ENCODE measurements at places on chromosomes 3 and 15. TPM values are rescaled to one million over a fixed set of nuclear protein-coding genes. Genes with fewer than 3 reads are reported as not detected.

- no peak for DNase-seq
Observed at GRCh38 chr3:143418391-143418790, 298.8 kb downstream of the CHST2 start.

- no peak for DNase-seq
Observed at GRCh38 chr3:60798456-60798855, 452.8 kb downstream of the FHIT start.

- no peak for DNase-seq
Observed at GRCh38 chr3:15148614-15149013, 49.7 kb upstream of the RBSN start.

DNA sequence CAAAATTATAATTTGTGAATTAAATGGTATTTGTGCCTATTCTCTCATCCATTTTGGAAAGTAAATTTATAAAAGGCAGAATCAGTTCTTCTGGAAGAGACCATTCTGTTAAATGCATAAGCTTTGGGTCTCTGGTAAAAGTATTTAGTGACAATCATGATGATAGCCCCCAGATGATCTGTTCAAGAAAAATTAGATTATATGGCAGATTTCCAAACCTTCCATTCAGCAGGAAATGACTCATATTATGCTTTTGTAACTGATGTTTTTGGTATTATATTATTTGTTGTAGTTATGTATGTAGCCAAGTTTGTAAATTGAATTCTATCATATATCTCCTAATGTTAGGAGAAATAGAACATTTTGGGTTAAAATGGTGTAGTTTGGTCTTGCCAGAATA is 340.8 kb upstream of the DPH6 start:
- DNase-seq = no peak

DNA sequence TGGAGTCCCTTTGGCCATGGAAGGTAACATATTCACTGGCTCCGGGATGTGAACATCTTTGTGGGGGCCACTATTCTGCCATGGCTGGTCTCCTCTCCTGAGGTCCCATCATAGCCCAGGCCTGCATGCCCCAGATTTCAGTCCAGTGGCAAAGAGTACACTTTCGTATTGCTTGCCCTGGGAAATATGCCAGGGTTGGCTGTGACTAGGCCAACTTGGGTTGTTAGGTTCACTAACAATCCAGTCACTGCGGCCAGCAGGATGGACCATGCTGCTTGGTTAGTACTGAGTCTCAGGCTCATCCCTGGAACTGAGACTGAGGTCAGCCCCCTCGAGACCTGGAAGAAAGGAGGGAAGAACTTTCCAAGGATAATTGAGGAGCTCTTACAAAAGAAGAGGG is 9.8 kb upstream of the EEFSEC start:
- no peak for DNase-seq

DNA sequence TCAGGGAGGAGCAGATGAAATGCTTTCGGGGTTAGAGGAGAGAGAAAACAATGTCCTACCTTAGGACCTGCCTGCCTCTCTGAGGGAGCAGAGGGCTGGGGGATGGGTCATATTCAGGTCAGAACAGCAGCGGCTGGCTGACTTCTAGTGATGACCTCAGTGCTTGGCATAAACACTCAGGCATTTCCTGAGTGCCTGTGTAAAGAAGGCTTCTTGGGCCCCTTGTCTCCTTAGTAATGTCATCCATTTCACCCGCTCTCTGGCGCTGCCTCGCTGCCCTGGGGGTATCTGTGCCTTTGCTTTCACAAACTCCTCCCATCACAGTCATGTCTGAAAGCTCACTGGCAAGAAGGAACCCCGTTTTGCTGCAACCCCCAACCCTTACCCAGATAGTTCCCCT is 82.9 kb upstream of the GSK3B start:
- peak; percentile 68 for DNase-seq

- DNase-seq = no peak
Observed at GRCh38 chr3:10983219-10983916, 9.2 kb upstream of the SLC6A1 start.

DNA sequence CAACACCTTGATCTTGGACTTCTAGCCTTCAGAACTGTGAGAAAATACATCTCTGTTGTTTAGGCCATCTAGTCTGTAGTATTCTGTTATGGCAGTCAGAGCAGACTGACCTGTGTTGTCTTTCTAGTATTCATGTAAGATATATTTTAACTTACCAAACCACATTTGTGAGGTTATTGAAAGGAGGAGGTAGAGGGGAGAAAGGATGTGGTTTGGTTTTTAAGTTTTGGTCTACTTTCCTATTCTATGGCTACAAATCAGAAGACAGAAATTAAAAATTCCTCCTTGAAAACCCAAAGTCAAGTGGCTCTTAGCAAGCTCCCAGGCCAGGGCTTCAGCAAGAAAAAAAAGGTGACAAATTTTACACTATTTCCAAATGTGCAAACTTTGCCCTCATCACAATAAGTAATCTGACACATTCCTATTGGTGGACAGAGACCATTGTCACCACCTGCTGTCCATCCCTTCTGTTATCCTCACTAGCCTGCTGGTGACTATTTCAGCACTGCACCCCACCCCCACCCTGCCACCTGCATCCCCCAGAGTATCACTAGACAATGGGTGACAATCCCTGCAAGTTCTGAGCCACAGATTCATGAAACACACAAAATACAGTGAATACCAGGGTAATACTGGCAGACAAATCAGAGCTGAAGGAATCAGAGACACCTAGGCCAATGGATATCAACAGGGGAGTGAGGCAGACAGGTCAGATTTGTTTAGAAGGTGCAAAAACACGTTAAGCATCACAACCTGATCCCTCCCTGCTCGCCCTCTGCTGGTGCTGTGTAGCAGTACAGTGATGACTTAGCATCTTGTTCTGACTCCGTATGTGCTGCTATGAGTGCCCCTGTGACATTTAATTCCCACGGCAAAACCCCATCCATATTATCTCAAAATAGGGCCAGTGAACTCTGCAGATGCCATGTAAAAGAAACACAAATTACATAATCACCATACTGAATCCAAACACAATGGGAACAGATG is 79.0 kb upstream of the DCLK3 start:
- DNase-seq = no peak

DNA sequence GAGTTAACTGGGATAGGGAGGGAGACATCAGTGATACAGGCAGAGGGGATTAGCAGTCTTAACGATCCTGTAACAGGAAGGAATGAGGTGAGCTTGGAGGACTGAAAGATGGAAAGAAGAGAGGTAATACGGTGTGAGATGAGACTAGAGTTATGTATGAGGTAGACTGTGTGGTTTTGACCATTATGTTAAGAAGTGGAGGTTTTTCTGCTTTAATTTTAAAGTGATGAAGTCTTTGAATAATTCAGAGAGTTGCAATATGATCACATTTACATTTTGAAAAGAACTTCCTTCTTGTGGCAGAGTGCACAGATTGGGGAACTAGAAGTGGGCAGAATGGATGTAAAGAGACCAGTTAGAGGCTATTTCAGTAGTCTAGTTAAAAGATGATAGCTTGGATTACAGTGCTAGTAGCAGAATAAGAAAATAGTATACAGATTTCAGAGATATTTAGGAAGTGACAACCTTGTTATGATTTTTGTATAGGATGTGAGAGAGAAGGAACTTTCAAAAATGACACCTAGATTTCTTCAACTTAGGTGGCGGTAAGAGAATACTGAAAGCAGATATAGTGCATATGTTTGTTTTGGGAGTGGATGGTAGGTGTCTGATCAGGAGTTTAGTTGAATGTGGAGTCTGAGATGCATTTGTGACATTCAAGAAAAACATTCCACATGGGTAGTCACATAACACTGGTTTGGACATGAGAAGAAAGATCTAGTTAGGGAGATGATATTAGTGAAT is 40.5 kb downstream of the STT3B start:
- no peak for DNase-seq

- peak; percentile 96 for DNase-seq
Observed at GRCh38 chr15:66803182-66803729, 101.2 kb downstream of the SMAD6 start.

GRCh38 chr15:70401709-70402108 is 304.0 kb upstream of the TLE3 start:
- no peak for DNase-seq

- no peak for DNase-seq
Observed at GRCh38 chr3:112681822-112682325, 40.9 kb upstream of the CCDC80 start.

GRCh38 chr3:135891121-135891520 is 74.4 kb upstream of the PPP2R3A start:
- no peak for DNase-seq

DNA sequence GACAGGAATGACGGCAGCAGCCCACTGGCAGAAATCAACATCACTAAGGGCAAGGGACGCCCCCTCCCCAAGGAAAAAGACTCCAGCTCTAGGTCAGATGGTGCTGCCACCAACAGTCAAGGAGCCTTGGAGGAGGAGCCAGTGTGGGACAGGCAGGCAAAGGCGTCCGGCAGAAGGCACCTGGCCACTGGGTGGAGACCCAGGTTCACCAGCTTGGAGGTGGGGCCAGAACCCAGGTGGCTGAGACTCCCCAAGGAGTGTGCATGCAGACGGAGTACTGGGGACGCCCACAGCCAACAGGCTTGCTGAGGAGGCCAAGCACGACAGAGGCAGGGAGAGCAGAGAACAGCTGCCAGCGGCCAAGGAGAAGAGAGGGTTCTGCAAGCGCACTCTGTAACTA is 35.2 kb downstream of the PTPN23 start:
- DNase-seq = no peak

GRCh38 chr3:167843481-167843880 is 108.0 kb downstream of the SERPINI1 start:
- no peak for DNase-seq

NRROS gene
- total RNA-seq = 3.8 TPM

MAGEL2 gene
- total RNA-seq = 0.14 TPM

PAK6 gene
- 16.5 TPM for total RNA-seq

CHRM5 gene
- not detected for total RNA-seq

CA12 gene
- 1.2 TPM for total RNA-seq

DTX3L gene
- total RNA-seq = 12.1 TPM

MCF2L2 gene
- total RNA-seq = 0.23 TPM

NOP10 gene
- 122 TPM for total RNA-seq
